ENCODE measurements at places on chromosomes 11 and 22.

- DNase-seq, result no peak
Measured at GRCh38 chr11:99814738-99815137, 794.0 kb downstream of the CNTN5 start.

- DNase-seq, result no peak
Measured at GRCh38 chr11:90908074-90908473, 685.2 kb upstream of the CHORDC1 start.

- DNase-seq, result no peak
Measured at GRCh38 chr11:108576523-108576922, 17.0 kb downstream of the EXPH5 start.

GRCh38 chr22:46430961-46431838, 95.7 kb downstream of the TRMU start:
- DNase-seq, result no peak

DNA sequence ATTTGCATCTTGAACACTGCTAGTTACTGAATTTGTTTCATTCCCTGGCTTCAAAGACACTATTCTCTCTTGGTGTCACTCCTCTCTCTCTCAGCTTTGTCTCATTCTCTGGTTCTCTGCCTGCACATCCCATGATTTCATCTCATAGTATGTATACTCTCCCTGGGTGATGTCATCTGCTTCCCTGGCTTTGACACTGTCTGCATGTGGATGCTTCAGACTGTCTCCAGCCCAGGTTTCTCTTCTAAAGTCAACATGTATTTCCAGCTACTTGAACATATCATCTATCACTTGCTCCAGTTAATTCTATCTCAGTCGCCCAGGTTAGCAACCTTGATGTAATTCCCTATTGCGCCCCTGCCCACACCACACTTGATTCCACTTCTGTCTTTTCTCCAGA, 9.3 kb upstream of the ACAT1 start:
- DNase-seq, result no peak

DNA sequence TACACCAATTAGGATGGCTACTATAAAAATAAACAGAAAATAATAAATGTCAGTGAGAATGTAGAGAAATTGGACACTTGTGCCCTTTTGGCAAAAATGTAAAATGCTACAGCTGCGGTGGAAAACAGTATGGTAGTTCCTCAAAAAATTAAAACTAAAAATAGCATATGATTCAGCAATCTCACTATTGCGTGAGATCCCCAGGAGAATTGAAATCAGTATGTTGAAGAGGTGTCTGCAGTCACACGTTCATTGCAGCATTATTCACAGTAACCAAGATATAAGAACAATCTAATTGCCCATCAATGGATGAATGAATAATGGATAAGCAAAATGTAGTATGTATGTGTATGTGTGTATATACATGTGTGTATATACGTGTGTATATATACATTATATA, 6.8 kb downstream of the OR52N2 start:
- DNase-seq, result no peak

DNA sequence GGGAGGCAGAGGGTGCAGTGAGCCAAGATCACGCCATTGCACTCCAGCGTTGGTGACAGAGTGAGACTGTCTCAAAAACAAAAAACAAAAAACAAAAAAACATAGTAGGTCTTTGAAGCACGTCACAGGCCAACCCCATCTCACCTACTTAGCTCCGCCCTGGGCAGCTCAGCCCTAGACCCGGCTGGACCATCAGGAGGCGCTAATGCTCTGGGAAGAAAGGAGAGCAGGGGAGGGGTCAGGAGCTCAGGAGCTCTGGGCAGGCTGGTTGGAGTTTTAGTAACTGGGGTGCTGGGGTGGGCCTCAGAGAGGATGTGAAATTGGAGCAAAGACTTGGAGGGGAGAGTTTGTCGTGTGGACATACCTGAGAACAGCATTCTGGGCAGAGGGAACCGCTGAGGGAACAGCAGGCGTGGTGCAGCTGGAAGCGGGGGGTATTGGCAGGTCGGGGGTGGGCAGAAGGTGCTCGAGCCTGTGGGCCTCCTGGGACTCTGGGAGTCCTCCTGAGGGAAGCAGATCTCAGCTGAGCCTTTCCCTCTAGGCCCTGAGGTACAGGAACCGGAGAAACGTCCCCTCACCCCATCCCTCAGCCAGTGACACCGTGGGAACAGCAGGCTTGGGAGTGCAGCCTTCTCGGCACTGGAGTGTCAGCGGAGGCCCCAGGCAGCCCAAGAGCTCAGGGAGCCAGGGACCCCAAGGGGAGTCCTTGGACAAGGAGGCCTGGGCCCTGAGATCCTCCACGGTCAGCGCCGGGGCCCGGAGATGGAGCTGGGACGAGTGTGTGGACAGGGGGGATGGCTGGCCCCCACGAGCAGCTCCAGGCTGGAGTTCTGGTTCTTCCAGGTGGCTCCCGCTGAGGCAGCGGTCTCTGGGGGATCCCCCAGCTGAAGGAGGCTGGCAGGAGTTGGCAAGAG, 2.2 kb upstream of the RPS6KA4 start:
- DNase-seq, result no peak

DNA sequence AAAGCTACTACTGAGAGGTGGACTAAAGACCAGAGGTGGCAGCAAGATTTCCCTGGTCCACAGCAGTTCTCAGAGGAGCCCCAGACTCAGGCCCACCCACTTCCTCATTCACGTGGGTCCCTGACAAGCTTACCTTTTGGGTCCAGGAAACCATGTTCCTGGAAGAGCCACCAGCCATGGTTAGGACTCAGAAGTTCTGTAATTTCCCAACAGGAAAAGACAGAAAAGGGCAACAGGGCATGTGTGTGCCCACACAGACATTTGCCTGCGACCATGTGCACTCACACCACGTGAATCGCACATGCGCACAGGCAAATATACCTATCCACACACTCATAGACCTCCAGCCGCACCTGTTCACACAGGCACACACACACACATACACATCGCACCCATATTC, 42.9 kb downstream of the LRRC32 start:
- DNase-seq, result no peak

- no peak for DNase-seq
Measured at GRCh38 chr11:85930879-85931366, 75.7 kb downstream of the CCDC83 start.

DNA sequence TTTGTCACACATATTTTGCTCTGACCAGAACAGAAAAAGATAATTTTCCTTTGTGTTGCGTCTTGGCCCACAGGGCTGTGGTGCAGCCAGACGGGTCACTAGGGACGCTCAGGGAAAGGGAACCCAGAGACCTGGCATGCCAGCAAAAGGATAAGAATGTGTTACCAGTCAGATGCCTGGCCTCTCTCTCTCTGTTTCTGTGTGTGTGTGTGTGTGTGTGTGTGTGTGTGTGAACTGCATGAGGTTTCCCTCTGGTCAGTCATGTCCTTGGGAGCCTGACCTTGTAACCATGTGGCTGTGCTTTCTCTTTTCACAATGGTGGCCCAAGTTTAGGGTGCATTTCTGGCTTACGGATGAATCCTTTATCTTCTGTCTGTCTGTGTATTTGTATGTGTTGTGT, 25.4 kb downstream of the CCKBR start:
- DNase-seq, result no peak

DNA sequence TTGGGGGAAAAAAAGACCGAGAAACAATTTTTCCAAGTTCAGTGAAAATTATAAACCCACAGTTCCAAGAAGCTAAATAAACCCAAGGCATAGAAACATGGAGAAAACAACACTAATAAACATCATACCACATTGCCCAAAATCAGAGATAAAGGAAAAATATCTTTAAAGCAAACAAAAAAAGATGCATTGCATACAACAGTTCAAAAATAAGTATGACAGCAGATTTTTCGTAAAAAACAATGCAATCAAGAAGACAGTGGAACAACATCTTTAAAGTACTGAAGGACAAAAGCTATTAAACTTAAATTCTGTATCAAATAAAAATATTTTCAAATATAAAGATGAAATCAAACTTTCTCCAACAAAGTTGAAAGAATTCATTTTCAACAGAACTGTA, 921.3 kb downstream of the METTL15 start:
- no peak for DNase-seq

DNA sequence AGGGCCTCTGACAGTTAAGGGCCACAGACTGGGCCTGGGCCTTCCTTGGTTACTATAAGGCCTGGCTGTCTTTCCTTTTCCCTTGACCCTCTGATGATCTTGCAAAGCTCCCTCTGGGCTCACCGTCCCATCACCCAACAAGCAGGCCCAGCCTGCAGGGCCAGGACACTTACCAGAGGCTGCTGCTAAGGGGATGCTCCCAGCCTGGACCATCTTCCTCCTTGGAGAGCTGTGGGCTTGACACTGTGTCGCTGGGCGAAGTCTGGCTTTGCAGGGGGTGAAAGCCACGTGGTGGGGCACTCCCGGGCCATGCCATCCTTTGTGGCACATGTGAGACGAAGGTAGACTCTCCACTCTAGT, 3.9 kb downstream of the C11orf24 start:
- DNase-seq, result no peak

GRCh38 chr11:45922425-45923082, at the start of gene LARGE2:
TSS of gene LARGE2 (plus strand) at chr11:45922656. CDS start at chr11:45922883, 227 bp downstream.
- peak; percentile 41 for DNase-seq

- DNase-seq, result no peak
Measured at GRCh38 chr11:61270354-61271076, 24.6 kb downstream of the VWCE start.

DNA sequence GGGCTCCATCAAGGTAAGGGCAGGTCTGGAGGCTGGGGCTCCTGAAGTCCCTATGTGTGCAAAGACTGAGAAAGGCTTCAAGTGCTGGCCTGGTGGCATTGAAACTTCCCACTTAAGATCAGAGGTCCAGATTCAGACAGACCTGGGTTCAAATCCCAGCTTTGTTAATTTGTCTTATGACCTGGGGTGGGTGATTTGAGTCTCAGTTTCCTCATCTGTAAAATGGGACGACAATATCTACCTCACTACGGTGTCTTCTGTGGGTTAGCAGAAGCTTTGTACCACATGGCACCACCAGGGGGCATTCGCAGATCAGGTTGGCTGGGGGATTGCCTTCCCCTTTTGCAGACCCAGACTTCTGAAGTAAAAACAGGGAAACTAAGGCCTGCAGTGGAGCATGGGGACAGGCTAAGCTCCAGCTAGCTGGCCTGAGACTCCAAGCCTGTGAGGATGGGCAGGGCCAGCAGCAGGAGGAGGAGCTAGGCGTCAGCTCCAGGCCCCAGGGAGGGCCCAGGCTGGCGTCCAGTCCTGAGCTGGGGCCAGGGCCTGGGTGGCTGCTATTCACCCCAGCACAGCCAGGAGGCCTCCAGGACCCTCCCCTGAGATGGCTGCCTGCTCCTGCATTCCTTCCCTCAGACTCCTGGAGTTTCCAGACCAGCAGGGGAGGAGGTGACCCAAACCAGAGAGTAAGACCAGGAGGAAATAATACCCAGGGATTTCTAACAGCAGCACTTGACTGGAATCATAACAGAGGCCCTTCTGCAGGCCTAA, 1.5 kb downstream of the CASTOR1 start:
- DNase-seq, result peak; percentile 92

- no peak for DNase-seq
Measured at GRCh38 chr11:6526411-6527135, 29.5 kb downstream of the DNHD1 start.

- DNase-seq, result no peak
Measured at GRCh38 chr11:57598831-57599155, 1.3 kb downstream of the SERPING1 start.

DNA sequence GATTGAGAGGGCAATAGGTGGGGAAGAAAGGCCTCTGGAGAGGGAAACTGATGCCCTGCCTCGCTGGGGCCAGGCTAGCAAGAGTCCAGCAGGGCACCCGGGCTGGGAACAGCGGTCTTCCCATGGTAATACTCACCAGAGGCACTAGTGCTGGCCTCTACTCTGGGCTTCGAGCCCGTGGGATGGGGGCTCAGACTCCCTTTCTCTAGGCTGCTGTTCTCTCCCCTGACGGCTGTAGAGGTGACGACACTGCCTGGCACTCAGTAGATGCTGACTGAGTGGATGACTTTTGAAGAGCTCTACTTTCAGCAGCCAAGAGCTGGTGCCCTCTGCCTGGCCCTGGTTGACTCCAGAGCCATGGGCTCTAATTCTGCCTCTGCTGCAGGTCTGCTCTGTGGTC, 818 bp upstream of the C1QTNF4 start:
- no peak for DNase-seq

GRCh38 chr22:36829370-36830002, 12.7 kb upstream of the PVALB start:
- no peak for DNase-seq

DNA sequence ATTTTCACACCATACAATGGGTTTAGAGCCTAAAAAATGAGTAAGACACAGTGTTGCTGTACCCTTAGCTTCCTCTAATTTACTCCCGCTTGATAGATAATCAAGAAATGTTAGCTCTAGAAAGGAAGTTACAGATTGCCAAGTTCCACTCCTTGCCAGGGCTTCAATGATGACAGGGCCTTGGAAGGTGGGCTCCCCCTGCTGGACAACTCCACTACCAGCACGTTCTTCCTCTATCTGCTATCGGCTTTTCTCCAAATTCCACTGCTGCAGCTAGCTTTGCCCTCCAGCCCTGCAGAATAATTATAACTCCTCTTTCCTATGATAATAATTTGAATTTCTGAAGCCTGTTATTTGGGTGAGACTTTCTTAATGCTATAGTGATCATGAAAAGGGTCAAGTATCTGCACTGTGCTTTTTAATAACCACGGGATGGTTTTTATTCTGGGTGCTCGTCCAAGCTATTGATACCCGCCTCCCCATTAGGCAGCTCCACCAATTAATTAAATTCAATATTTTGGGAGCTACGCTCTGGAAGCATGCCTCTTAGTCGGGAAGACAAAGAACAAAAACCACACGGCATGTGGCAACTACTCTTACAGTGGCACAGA, 9.0 kb downstream of the SYN3 start:
- peak; percentile 50 for DNase-seq

DNA sequence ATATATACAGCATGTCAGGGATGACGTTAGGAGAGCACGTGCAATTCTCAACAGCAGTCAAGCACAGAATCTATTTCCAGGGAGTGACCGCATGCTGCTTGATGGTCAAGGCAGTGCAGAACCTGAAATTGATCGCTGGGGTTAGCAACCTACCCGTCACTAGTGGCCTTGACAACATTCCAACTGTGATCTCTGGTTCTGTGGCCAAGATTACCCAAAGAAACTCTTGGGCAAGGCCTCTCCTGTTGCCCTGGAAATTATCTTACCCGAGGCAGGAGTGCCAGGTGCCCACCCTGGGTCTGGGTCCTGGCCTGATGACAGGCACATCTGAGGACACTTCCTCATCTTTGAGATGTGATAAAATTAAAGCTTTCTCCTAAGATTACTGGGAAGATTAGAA, 2.2 kb downstream of the TM7SF2 start:
- DNase-seq, result no peak

DNA sequence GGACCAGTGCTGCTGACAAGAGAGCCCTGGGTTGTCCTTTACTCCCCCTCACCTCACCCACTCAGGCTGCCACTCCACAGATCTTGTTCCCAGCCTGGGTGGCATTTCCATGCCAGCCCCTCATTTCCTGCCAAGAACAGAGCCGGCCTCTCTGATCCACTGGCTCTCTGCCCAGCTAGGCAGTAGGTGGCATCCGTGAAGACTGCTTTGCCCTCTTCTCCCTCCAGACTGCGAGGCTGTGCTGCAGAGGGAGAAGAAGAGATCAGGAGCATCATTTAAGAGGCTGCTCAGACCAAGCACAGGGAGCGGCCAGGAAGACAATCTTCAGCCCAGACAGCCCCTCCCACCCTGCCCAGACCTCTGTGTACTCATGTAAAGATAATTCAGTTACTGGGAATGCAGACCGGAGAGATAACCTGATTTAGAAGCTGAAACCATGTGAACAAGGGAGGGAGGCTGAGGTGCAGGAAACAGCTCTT, 126.9 kb upstream of the NCAM1 start:
- no peak for DNase-seq

GRCh38 chr22:31055117-31055634, 25.9 kb upstream of the SMTN start:
- no peak for DNase-seq
